ENCODE measurements at places on chromosomes 16 and 17.

DNA sequence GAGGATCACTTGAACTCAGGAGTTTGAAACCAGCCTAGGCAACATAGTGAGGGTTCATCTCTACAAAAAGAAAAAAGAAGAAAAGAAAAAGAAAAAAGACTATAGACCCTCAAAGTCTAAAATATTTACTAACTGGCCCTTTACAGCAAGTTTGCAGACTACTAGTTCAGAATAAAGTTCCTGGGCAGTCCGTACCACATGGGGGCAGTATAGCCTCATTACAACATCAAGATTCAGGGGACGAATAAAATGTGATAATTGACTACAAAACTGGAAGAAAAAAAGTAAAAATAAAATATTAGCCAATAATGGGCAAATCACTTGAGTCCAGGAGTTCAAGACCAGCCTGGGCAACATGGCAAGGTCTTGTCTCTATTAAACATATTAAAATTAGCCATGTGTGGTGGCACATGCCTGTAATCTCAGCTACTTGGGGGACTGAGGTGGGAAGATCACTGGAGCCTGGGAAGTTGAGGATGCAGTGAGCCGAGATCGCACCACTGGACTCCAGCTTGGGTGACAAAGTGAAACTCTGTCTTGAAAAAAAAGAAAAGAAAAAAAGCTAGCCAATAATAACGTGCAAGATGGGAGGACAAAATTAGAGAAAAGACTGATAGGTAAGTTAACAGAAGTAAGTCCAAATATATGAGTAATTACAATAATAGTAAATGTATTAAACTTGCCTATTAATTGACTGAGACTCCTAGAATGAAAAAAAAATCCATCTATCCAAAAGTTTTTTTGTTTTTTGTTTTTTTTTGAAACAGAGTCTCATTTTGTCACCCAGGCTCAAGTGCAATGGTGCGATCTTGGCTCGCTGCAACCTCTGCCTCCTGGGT is 129.4 kb upstream of the SEC14L1 start:
- no peak for DNase-seq

GRCh38 chr17:2692781-2693135 is 18.8 kb downstream of the CLUH start:
- no peak for DNase-seq

DNA sequence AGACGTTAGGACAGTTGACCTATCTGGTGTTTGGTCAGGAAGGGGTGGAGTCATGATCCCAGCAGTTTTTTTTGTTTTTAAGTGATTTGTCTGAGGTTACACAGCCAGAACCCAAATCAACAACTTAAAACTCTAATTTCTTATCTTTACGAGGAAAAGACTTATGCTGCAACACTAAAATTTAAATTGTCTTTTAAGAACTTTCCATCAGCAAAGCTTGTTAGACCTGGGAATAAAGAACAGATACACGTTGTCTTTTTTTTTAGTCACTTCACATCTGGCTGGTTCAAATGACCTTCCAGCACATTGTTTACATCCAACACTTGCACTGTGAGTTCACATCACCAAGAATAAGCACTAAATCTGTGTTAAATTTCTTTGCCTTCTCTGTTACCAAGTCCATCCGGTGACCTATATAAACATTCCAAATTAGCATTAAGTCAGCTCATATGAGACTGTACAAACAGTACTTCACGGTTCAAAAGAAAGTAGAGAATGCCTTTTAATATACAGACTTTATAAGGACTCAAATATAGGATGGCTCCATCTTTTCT is 115.0 kb downstream of the HS3ST2 start:
- DNase-seq: no peak

DNA sequence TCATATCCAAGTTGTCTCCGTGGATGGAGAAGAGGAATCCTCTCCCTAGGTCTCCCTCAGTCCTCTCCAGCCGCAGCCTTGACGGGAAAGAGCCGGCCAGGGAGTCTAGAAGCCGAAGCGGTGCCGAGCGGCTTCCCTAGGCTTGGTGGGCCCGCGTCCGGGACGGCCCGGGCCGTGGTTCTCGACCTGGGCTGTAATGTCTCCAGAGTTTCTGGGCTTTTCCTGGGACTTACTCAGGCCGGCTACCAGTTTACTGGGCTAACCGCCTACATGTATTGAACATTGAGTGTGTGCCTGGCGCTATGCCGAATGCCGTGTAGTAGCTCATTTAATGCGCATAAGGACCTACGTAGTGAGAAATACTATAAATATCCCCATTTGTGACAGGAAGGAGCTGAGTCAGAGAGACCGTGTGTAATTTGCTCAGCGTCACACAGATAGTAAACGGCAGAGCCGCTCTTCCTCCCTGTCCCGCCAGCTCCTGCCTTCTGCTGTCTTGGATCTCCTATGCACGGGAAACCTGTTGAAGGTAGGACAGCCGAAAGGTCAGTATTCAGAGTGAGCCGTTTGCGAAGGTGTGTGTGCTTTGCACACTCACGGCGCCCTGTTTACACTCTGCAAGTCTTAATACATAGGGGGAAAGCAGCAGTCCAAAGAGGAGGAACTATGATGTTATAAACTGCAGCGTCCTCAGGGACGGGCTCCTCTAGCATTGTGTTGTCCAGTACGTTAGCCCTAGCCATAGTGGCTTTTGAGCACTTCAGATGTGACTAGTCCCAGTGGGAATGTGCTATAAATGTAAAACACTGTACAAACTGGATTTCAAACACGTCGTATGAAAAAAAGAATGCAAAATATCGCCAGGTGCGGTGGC is 723 bp upstream of the SPAG5 start:
- DNase-seq: peak; percentile 32

DNA sequence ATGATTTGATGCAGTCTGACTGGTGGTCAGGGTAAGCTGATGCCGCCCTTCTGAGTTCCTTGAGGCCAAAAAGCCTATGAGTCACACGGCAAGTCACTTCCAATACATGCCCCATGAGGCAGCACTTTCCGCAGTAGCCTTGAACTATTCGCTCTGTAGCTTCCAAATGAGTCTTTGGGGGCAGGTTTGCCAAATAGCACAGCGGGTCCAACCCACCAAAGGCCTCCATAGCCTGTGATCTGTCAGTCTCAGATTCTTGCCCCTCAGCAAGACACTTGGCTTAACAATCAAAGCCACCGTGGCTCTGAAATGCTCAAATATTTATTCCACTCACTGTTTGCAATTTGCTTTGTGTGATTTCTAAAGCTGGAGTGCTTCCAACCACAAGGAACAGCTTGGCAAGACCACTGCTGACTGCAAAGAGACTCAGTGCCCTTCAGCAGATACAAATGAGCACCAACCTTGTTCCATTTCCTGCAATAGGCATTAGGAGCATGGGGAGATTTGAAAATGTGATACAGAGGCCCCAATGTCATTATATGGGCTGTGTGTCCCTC is 45.4 kb downstream of the CLEC19A start:
- no peak for DNase-seq

GRCh38 chr16:52957199-52957598 is 95.5 kb downstream of the CHD9NB start:
- DNase-seq: no peak

DNA sequence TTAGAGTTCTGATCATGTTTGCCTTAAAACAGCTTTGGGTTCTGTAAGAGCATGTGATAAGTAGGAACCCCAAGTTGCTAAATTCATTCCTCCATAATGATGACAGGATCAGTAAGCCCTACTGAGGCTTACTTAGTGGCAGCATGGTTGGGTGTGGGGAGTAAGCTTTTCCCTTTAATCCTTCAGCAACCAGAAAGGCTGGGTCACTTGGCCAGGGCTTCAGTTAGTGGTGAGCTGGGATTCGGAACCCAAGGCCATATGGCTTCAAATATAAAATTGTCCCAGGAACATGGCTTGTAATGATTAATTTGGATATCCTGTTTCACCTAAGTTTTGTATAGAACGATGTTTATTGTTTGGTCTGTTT is 850 bp downstream of the GINS3 start:
- no peak for DNase-seq

DNA sequence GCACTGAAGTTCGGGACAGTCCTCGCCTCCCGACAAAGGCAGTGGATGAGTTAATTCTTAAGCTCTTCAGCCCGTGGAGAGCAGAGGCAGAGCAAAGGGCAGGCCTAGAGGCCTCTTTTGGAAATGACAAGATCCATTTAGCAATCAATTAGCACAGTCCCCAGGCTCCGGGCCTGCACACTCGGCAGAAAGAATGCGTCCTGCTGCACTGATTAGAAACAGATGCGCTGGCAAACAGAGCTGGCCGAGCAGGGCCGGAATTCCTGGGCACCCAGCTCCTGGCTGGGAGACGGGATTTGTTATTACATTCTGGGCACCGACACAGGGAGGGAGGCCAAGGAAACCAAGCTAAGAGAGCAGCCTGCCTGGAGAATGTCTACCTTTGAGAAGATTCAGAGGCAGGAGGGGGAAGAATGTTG is 162.9 kb downstream of the COPRS start:
- DNase-seq: no peak

DNA sequence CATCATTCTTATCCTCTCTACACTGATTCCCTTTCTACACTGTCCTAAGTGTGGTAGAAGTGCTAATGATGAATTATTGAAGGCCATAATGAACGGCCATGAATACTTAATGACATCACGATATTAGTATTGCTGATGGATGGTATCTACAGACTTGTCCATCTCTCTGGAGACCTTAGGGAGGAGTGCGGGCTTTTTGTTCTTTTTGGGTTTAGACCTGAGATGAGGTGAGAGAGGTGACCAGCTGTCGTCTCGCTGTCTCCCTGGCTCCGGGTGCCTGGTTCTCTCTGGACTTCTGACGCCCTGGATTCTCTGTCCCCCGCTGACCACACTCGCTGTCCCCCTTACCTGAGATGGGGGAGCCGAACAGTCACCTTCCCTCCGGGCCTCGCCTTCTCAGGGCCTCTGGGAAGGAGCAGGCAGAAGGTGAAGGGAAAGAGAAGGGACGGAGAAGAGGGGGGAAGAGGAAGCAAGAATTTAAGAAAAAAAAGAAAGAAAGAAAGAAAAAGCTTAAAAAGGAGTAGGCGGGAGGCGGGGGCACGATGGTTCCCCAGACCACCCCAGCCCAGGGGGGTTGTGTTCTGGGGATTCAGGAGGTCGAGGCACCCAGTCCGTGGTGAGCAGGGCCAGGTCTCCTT is 17.1 kb downstream of the SGCA start:
- DNase-seq: no peak

GRCh38 chr17:82497483-82498405 is 21.8 kb upstream of the FOXK2 start:
- no peak for DNase-seq

DNA sequence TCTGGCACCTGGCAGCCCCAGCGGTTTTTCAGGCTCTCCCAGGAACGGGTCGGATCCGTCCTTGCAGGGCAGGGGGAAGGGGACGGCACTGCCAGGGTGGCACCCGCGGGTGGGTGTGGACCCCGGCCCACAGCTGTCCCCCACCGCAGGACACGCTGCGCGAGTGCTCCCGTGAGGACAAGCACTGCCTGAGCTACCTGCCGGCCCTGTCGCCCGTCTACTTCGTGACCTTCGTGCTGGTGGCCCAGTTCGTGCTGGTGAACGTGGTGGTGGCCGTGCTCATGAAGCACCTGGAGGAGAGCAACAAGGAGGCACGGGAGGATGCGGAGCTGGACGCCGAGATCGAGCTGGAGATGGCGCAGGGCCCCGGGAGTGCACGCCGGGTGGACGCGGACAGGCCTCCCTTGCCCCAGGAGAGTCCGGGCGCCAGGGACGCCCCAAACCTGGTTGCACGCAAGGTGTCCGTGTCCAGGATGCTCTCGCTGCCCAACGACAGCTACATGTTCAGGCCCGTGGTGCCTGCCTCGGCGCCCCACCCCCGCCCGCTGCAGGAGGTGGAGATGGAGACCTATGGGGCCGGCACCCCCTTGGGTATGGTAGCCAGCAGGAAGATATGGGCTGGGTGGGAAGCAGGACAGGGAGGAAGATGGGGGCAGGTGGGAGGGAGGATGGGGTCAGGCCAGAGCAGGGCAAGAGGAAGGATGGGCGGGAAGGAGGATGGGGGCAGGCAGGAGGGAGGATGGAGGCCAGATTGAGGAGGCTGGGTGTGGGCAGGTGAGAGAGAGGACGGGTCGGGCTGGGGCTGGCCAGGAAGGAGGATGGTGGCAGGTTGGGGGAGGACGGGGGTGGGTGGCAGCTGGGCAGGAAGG is 6.8 kb downstream of the TPSG1 start:
- DNase-seq: no peak

- DNase-seq: no peak
These were observed 76.1 kb upstream of the CORO6 start for GRCh38 chr17:29698837-29699236.

DNA sequence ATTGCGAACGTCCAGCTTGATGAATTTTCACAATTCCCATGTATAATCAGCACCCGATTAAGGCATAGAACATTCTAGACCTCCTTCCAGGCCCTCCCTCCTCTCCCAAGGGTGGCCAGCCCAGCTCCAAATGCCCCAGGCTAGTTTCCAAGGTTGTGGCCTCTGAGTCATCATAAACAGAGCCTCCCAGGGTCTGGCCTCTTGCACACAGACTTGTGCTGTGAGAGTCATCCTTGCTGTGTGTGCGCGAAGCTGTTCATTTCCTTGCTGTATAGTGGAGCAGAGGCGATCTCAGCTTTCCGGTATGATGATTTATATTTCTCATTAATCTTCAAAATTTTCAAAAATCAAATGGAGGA is 20.5 kb upstream of the JPH3 start:
- no peak for DNase-seq

GRCh38 chr16:4328782-4329775 is 13.2 kb downstream of the GLIS2 start:
- DNase-seq: no peak

- no peak for DNase-seq
These were observed 10.0 kb upstream of the SKAP1 start for GRCh38 chr17:48439875-48440505.

DNA sequence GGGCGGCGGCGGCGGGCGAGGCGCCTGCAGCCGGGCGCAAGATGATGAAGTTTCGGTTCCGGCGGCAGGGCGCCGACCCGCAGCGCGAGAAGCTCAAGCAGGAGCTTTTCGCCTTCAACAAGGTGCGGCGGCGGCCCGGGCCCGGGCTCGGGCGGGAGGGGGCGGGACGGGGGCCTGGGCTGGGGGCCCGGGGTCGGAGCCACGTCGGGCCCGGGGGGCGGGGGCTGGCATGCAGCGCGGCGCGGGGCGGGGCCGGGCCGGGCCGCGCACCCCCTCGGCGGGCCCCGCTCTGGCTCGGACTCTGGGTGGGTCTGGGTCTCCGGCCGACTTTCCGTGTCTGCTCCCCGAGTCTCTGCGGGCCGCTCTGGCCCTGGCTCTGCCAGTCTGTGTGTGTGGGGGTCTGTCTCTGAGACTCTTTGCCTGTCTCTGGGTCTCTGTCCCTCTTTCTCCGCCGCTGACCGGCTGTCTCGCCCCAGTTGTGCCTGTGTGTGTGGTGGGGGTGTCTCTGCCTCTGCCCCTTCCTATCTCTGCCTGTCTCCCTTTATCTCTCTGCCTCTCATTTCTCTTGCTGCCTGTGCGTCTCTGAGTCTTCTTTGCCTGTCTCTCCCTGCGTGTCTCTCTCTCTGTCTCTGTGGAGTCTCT is 328 bp downstream of the LLGL1 start:
- no peak for DNase-seq
